MCF 10A (cell line): ENCODE measurements at places on chromosomes 7 and 10. TPM values are rescaled to one million over a fixed set of nuclear protein-coding genes. Genes with fewer than 3 reads are reported as not detected.

The CUEDC2 gene
- 55.0 and 64.5 TPM in 2 replicates for total RNA-seq

The PAX4 gene
- total RNA-seq, result not detected in 2 replicates

The KCP gene
- 0.42 and 0.68 TPM in 2 replicates for total RNA-seq

The ELMO1 gene
- total RNA-seq, result 0.30 TPM in 1 of 2 replicates, not detected in the other

The SAMD9 gene
- total RNA-seq, result 4.4 and 7.9 TPM in 2 replicates

The GDF10 gene
- not detected in 2 replicates for total RNA-seq

The SFRP4 gene
- not detected in 2 replicates for total RNA-seq

The SPDYE6 gene
- total RNA-seq, result not detected in 2 replicates

The SPAM1 gene
- not detected in 2 replicates for total RNA-seq

The CLDN3 gene
- total RNA-seq, result not detected in 2 replicates

The SLC4A2 gene
- total RNA-seq, result 112 and 114 TPM in 2 replicates
